Activated CD4-positive, alpha-beta T cell treated with anti-CD3 and anti-CD28 coated beads, Interleukin-2, amount 10 ng/mL, durations not matched to agents 7 days and 5 days (primary cell): ENCODE measurements at places on chromosomes 7 and 10. TPM values are rescaled to one million over a fixed set of nuclear protein-coding genes. Genes with fewer than 3 reads are reported as not detected.
A peak's percentile ranks its signal among the peaks of the same experiment; 100 is the strongest.

The CFAP46 gene
- total RNA-seq, result not detected

The FAM25C gene
- not detected for total RNA-seq

The PWWP2B gene
- total RNA-seq, result 8.1 TPM

DNA sequence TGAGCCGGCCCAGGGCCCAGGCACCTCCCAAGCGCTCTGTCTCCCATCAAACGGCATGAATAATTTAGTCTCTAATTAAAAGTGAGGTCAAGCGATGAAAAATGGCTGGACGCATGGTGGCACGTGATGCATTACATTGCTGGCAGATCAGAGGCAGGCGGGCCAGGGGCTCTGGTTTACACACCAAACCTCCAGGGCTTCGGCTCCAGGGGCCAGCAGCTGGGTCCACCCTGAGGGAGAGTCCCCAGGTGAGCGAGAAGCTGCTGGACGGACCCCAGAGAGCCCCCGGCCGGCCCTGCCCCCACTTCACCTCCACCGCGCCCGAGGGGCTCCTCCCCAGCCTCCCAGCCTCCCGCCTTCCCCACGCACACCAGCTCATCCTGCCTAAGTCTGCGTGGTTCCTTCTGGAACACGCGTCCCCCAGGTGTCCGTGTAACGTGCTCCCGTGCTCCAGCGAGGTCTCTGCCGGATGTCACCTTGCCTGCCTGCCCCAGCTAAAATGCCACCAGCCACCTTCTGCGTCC lies 23.2 kb downstream of the UNCX start:
- DNase-seq, result no peak

GRCh38 chr10:6364893-6365292 lies 162.2 kb downstream of the PFKFB3 start:
- no peak for DNase-seq

GRCh38 chr10:73248259-73248724 lies 1.2 kb upstream of the DNAJC9 start:
- DNase-seq, result no peak

- DNase-seq, result peak; percentile 65
Measured at GRCh38 chr7:156892081-156892800, 742 bp downstream of the LMBR1 start.

- no peak for DNase-seq
Measured at GRCh38 chr7:36663481-36663880, 60.8 kb downstream of the AOAH start.

GRCh38 chr10:132198068-132198370 lies 11.3 kb downstream of the DPYSL4 start:
- no peak for DNase-seq

GRCh38 chr10:109773288-109774120 lies 149.8 kb downstream of the XPNPEP1 start:
- no peak for DNase-seq
